ENCODE measurements at places on chromosomes 13 and 19.

DNA sequence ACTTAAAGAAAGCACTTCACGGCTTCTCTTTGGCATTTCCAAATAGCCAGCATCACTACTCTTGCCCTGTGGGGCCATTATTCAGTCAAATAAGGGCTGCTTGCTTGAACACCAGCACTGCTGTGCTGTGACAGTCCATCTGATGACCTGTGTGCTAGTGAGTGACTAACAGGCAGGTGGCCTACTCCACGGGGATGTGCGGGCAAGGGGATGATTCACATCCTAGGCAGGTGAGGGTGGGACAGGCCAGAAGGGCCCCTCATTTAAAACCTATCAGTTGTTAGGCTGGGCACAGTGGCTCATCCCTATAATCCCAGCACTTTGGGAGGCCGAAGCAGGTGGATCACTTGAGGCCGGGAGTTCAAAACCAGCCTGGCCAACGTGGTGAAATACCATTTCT is 8.2 kb downstream of the CCNE1 start:
- no peak for DNase-seq

GRCh38 chr13:20703780-20704458 is 420 bp downstream of the IL17D start:
- peak; percentile 62 for DNase-seq

DNA sequence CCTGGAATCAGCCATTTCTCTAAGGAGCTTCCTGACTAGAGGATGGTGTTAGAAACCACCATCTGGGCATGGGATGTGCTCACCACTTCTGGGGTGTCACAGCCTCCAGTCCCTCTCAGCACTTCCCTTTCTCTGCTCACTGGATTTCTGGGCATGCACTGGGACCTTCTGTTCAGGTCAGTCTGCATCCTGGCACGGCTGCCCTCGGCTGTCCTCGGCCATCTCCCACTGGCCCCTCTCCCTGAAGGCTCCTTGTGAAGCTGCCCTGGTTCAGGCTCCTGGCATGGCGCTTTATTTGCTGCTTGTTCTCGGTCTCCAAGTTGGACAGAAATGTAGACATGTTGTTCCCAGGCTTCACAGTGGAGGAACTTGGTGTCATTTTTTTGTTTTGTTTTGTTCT is 60.0 kb downstream of the TEX29 start:
- no peak for DNase-seq

GRCh38 chr13:27634231-27634630 is 12.5 kb downstream of the POLR1D start:
- no peak for DNase-seq

DNA sequence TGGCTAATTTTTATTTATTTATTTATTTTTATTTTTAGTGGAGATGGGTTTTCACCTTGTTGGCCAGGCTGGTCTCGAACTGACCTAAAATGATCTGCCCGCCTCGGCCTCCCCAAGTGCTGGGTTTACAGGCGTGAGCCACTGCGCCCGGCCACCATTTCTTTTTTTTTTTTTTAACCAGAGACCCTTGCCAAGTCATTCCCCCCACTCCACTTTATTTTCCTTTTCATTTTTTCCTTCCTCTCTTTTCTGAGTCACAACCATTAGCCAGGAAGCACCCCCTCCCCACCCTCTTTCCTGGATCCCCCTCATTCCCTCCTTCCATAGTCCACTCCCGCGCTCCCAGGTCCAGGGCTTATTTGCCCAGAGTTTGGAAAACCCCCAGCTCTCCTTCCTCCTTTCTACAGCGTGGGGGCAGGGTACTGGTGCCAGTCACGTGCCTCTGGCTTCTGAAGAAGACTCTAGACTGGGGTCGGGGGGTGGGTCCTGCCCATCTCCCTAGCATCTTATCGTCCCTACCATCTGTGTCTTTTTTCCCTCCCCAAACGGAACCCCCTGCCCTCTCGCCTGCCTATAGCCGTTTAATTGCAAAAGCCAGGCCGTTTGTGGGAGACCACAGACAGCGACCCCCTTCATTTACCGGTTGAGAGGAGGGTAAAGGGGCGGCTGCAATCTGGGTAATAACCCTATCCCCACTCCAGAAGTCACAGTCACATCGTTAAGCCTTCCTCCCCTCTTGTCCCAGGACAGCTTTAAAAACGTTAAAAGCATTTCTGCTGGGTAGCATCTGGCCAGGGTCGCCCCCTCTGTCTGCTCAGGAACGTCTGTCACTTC is 1.1 kb upstream of the CALR start:
- no peak for DNase-seq

DNA sequence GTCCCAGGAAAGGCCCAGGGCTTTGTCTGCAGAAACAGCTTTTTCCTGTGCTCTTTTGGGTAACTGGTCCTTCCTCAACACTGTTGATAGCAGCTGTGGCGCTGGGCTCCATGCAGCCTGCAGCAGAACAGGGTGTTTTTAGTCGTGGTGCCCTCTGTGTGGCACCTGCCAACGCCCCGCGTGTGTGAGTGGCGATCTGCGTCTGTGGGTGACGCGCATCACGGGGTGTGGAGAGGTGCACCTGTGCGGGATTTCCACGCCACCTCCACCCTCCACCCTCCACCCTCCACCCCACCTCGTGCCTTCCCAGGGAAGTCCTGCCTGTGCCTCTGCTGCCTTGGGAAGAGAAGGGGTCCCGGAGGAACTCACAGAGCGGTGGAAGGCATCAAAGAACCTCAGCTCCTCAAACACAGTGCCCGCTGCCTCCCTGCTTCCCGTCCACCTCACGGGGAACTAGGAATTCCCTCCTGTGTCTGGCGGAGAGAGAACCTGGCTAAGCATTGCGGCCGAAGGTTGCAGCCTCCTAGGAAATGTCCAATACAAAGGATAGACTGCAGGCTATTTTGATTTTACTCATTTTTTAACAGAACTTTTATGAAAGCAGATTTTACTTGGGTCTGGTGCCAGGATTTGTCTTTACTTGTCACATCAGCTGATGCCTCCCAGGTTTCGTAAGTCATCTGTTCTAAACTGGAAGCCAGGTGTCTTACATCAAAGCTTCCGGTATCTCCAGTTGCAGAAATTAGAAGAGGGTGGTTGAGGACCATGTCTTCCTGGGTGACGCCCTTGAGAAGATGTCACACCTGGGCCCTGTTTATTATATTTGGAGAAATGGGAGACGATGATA is 84.0 kb downstream of the ATP11A start:
- DNase-seq, result no peak

DNA sequence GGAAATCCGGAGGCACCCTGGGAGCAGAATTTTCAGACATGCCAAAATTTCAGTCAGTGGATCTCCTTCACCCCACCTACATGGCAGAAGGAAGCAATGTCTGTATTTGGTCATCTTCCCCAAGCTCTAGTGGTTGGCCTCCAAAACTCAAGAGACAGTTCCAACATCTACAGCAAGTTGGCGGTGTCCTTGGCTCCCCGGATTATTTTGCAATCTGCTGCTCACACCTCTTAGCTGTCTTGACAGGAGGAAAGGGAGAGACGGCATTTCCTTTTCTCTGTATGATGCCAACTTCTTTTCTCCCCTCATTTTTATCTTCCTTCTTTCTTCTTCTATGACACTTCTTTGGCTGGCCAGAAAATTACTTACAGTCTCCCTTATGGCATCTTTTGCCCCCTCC is 159.9 kb downstream of the SUCLA2 start:
- no peak for DNase-seq

DNA sequence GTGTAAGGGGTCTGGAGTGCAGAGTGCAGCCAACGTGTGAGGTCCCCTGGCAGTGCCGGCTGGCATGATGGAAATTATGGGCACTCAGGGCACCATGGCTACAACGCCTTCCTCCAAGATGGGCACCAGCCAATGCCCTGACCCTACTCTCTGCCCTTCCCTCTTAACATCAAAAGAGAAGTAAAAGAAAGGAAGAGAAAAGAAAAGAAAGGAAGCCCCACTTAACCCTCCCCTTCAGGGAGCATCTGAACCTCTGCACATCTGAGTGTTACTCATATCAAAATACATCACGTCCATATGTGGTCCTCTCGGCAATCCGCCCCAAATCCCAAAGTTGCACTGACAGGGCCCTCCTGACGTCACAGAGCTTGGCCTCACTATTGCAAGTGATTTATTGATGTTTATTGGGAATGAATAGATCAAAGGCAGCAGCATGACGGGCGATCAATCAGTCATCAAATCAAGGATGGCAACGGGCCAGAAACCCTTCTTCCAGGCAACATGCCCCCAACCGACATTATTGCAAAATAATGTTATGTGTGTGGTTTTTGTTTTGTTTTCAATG is 1.3 kb downstream of the TSHZ3 start:
- peak; percentile 59 for DNase-seq

DNA sequence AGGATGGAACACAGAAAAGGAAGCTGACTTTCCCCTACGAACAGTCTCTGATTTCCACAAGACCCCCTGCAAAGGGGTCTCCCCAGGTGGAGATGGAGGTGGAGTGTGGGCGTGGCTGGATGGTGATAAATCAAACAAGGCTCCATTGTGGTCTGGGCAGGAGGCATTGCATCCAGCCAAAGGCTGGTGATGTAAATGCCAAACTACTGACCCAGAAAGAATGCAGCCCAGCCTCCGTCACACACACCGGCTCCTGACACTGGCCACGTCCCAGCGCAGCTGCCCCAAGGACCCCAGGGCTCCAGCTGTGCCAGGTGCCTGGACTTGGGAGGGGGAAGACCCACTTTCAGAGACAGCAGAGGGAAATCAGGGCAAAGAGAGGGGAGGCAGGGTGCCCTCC is 6.3 kb downstream of the SLC7A1 start:
- DNase-seq, result peak; percentile 76
